Stimulated activated CD4-positive, alpha-beta T cell treated with anti-CD3 and anti-CD28 coated beads, Interleukin-15, amount 100 ng/mL, for 1 hour (primary cell): ENCODE measurements at places on chromosomes 16 and 17.

GRCh38 chr17:76932402-76933333 is 64.5 kb downstream of the MGAT5B start:
- no peak for DNase-seq

DNA sequence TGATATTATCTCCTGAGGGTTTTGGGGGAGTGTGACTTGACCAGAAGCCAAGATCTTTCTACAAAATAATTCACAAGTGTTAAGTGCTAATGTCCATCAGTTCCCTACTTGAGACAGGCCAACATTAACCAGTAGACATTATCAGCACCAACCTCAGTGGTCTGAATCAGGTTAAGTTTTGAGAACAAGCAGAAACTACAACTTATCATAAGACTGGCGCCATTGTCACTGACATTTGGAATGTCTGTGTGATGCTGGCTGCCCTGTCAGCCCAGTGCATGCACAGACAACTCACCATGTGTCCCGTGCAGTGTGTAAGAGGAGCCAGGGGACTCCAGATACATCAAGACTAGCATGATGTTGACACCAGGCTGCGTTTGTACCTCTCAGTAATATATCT is 76.8 kb downstream of the CCDC182 start:
- no peak for DNase-seq

GRCh38 chr16:82071421-82071820 is 36.4 kb downstream of the HSD17B2 start:
- no peak for DNase-seq

GRCh38 chr16:122361-122760 is 16.1 kb downstream of the NPRL3 start:
- no peak for DNase-seq

GRCh38 chr16:31693733-31694132 is 166.0 kb downstream of the AHSP start:
- DNase-seq = no peak

DNA sequence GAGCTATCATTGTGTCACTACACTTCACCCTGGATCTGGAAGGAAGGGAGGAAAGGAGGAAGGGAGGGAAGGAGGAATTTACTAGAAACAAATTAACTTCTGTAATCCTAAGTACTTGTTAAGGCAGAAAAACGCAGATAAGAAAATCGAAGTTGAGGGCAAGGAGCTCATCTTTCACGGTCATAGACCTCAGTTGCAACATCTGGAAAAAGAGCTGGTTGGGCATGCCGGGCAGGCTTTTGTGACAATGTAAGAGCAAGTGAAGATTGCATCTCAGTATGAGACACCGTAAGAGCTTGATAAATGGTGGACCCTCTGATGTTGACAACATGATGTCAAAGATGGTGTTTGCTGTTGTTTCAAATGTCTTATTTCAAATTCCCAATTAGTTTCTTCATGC is 721.5 kb downstream of the MAF start:
- no peak for DNase-seq

DNA sequence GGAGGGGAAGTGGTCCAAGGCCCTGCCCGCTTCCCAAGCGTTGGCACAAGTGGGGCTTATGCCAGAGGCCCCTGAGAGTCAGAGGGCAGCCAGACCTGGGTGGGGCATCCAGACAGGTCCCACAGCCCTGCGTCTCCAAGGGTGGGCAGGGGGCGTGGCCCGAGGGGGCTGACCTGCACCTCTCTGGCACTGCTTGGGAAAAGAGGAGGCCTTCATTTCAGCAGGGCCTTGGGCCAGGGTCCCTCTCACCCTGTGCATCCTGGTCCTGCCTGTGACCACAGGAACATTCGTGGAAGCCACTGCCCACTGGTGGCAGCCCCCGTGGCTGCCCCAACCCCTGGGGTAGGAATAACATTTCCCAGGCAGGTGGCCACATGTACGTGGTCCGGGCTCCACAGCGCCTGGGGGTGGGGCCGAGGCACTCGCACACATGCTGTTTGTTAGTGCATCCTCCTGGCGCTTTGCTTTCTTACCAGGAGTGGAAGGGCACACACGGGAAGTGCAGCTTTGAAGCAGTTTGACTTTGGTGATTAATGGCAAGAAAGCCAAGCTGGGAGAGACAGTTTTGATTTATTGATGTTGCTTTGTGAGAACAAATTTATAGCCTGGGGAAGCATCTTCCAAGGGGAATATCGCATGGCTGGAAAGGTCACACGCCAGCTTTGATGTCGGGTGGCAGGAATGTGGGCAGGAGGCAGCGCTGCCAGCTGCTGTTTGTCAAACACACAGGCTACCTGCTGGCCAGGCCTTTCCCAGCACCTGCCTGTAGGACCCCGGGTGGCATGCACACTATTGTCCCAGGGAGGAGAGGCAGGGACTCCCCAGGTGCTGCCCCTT is 4.3 kb downstream of the CENPX start:
- no peak for DNase-seq

DNA sequence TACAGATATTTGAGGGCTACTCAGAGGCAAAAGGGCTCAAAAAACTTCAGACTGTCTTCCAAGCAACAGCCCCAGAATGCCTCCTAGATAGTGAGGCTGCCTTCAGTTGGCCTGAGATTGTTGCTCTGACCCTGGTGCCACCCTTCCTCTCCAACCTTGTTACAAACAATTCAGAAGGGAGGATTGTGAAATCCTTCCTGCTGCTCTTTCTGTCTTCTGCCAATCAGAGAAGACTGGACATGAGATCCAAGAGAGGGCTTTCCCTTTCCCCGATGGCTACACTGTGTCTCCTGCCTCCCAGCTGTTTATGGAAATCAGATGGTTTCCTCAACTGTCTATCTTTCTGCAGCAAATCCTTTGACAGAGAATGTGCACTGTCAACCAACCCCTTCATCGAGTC is 419.9 kb downstream of the CDH13 start:
- no peak for DNase-seq

- no peak for DNase-seq
These were observed 1.5 kb downstream of the ZFPM1 start for GRCh38 chr16:88454523-88454947.

- DNase-seq = no peak
These were observed 2.3 kb downstream of the ENKD1 start for GRCh38 chr16:67664258-67664657.

- DNase-seq = no peak
These were observed 5.1 kb downstream of the MPG start for GRCh38 chr16:83060-83603.

DNA sequence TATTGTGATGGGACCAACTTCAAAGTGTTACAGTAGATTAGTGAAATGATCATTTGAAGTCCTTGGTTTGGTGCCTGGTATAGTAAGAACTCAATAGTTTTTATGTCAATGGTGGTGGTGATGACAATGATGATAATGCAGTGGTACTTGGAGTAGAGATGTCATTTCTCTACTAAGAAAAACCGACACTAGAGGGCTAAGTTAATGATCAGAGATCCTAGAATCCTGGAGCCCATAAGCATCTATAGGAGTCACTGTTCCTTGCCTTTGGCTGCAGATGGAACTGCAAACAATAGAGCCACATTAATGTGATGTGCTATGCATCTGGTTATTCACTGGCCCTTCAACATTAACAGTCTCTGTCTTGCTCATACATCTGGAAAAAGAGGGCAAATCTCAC is 103.8 kb downstream of the ANKFN1 start:
- no peak for DNase-seq

- no peak for DNase-seq
These were observed 1.5 kb upstream of the ENGASE start for GRCh38 chr17:79073016-79073705.

DNA sequence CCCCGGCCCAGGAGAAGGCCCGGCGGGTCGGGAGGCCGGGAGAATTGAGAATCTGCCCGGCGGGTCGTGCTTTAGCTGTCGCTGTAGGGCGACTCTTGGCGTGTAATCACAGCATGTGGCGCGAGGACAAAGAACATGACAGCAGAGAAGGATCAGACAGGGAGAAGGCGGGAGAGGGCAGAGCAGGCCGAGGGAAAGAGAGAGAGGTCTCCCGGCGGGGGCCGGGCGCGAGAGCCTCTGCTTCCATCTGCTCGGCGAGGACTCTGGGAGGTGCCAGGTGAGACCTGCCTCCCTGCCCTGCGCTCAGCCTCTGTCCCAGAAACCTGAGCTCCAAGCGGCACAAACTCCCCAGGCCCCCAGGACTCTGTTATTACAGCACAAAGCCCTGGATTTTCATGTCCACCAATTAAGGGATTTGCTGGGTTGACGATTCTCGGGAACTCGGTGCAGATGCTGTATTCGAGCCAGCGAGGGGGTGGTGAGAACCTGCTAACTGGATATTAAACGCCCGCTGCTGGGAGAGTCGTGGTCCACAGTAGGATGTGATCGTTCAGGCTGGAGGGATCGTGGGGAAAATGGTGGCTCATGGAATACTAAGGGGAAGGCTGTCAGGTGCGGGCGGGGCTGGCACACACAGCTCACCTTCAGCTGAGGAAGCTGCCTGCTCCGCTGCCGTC is 172.0 kb upstream of the CIBAR2 start:
- DNase-seq = no peak

DNA sequence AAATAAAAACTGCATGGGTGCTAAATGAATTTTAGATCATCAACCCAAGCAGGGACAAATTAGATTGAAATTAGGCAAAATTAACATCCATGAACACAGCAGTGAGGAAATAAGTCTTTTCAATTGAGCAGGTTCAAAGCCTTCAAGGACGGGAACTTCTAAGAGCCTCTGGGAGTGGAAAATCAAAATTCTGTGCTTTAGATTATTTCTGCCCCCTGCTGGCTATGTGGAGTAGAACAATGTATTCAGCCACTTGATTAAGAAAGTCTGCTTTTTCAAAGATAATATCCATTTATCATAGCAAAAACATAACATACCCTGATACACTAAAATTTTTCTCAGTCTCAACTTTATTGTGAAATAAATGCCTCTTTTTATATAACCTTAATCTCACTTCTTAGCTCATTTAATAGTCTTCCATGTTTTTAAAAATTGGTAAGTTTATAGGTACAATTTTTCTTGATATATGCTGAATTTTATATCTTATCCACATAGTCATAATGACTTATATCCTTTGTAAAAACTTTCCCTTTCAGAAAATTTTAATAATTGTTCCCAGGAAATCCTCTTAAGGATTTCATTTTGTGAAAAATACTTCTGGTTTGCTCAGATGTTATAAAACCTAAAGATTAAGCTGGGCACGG is 28.1 kb upstream of the NOL11 start:
- DNase-seq = peak; percentile 5

DNA sequence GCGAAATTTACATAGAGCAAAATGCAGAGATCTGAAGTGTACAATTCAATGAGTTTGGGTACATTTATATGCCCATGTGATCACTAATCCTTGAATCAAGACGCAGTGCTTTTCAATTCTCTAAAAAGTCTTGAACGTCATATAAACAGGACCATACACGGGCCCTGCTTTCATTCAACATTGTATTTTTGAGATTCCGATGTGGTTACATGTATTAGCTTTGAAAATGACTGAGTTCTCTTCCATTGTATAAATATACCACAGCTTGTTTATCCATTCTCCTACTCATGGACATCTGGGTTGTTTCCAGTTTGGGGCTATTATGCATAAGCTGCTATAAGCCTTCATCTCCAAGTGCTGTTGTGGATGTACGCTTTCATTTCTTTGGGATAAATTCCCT is 45.5 kb downstream of the ZCCHC14 start:
- DNase-seq = no peak

GRCh38 chr17:43327421-43327820 is 71.4 kb upstream of the ARL4D start:
- no peak for DNase-seq

DNA sequence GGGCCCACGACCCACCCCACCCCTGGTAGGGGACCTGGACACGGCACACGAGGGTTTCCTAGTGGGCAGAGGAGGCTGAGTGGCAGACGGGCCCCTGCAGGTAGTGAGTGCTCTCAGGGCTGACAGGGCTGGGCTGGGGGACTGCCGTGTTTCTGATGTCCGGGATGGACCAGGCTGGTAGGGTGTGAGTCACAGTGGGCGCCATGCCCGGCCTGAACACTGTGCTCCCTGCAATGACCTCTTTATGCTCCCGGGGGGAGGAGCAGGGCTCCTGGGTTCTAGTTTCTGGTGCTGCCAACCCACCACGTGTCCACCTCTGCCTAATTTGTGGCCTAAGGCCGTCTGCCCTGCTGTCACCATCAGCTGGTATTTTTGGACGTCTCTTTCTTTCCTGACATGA is 26.3 kb downstream of the ARHGAP23 start:
- DNase-seq = no peak
